Suprapubic skin (tissue), 4 donors: ENCODE measurements at places on chromosomes 16 and 17.

DNA sequence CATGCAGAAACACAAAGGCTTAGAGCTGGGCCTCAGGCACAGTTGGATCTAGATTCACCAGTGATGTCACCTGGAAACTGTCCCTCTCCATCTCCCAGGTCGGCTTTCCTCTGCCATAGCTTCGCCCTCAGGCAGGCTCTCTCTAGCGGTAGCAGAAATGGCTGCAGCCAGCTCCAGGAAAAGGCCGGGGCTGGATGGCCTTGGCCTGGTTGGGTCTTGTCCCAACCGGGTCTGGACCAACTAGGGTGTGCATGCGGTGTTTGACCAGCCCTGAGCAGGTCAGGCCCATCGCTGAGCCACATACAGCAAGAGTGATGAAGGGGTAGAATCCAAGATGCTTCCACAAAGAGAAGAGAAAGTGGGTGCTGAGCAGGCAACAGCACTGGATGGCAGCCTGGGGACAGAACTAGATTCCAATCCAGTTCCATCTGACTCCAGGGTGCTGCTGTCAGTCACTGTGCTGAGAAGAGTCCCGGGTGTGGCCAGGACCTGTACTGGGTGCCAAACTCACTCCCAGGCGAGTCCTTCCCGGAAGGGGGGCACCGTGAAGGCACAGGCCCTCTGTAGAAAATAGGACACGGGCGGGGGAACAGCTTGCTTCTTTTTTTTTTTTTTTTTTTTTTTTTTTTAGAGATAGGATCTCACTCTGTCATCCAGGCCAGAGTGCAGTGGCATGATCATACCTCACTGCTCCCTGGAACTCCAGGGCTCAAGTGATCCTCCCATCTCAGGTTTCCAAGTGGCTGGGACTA is 51.8 kb downstream of the SOCS3 start:
- no peak overlapping the region for H3K4me3 ChIP-seq
- no peak overlapping the region for H3K27ac ChIP-seq
- no peaks in the 10 kb centered on the region for H3K27me3 ChIP-seq
- DNase-seq: no peak
- no peaks in the 10 kb centered on the region for H3K36me3 ChIP-seq

GRCh38 chr17:66411520-66411919 is 109.1 kb downstream of the PRKCA start:
- no peak overlapping the region for H3K27ac ChIP-seq
- H3K4me3 ChIP-seq: no peak overlapping the region
- H3K27me3 ChIP-seq: no peaks in the 10 kb centered on the region
- H3K4me1 ChIP-seq: no peaks in the 10 kb centered on the region

DNA sequence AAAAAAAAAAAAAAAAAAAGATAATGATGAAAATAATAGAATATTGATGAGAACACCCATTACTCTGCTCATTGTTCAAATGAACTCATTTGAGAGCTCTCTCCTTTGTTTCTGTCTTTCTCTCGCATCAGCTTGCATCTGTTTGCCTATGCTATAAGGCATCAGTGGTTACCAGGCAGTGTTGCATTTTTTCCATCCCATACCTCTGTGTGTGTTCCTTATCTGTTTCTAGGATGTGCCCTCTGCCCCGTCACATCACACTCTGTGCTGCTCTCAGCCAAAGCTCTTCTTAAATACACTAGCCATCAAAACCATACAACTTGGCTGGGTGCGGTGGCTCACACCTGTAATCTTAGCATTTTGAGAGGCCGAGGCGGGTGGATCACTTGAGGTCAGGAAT is 568.2 kb downstream of the WWOX start:
- no peaks in the 10 kb centered on the region for H3K27me3 ChIP-seq
- no peak overlapping the region for H3K27ac ChIP-seq
- H3K4me1 ChIP-seq: peaks cover 21% of the 10 kb centered on the region
- no peak for DNase-seq

- no peak overlapping the region for H3K4me3 ChIP-seq
- H3K27ac ChIP-seq: no peak overlapping the region
- DNase-seq: no peak
- no peaks in the 10 kb centered on the region for H3K4me1 ChIP-seq
- no peaks in the 10 kb centered on the region for H3K36me3 ChIP-seq
- H3K27me3 ChIP-seq: no peaks in the 10 kb centered on the region
Measured at GRCh38 chr17:81502471-81503017, 10.1 kb downstream of the ACTG1 start.

DNA sequence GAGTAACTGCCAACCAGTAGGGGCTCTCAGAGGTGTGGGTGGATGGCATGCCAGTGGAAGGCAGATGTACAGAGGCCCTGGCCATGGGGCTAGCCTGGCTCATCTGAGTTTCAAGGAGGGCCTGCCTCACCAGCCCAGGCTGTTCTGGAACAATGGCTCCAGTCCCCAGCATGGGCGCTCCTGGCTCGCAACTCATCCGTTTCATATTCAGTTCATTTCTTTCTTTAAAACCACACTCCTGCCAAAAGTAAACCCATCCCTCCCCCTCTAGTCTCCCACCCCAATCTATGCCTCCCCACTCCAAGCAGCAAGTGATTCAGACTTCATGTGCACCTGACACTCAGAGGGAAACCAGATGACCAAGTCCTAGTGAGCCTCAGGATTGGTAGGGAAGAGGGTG is 2.4 kb downstream of the CCL13 start:
- DNase-seq: no peak
- H3K27me3 ChIP-seq: peaks cover 4% of the 10 kb centered on the region
- peaks cover 4% of the 10 kb centered on the region for H3K4me1 ChIP-seq
- H3K4me3 ChIP-seq: no peak overlapping the region
- no peak overlapping the region for H3K27ac ChIP-seq

DNA sequence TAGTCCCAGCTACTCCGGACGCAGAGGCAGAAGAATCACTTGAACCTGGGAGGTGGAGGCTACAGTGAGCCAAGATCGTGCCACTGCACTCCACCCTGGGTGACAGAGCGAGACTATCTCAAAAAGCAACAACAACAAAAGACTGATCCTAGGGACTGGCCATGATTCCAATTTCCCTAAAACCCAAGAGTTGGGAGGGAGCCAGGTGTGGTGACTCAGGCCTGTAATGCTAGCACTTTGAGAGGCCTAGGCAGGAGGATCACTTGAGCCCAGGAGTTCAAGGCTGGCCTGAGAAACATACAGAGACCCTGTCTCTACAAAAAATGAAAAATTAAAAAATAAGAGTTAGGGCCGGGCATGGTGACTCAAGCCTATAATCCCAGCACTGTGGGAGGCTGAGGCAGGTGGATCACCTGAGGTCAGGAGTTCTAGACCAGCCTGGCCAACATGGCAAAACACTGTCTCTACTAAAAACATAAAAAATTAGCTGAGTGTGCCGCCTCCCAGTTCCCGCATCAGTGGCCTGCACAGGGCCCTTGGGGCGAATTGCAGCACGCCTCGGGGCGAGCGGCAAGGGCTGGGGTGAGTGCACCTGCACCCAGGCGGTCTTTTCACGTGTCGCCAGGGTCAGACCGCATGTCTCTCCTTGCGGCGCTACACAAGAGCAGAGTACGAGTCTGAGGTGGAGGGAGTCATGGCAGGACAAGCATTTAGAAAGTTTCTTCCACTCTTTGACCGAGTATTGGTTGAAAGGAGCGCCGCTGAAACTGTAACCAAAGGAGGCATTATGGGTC is 40.8 kb downstream of the CDH3 start:
- peaks cover 16% of the 10 kb centered on the region for H3K36me3 ChIP-seq
- H3K4me1 ChIP-seq: no peaks in the 10 kb centered on the region
- no peak for DNase-seq
- no peaks in the 10 kb centered on the region for H3K27me3 ChIP-seq
- no peak overlapping the region for H3K4me3 ChIP-seq

- H3K4me3 ChIP-seq: no peak overlapping the region
- no peaks in the 10 kb centered on the region for H3K4me1 ChIP-seq
Measured at GRCh38 chr16:61617219-61617783, 418.9 kb downstream of the CDH8 start.

DNA sequence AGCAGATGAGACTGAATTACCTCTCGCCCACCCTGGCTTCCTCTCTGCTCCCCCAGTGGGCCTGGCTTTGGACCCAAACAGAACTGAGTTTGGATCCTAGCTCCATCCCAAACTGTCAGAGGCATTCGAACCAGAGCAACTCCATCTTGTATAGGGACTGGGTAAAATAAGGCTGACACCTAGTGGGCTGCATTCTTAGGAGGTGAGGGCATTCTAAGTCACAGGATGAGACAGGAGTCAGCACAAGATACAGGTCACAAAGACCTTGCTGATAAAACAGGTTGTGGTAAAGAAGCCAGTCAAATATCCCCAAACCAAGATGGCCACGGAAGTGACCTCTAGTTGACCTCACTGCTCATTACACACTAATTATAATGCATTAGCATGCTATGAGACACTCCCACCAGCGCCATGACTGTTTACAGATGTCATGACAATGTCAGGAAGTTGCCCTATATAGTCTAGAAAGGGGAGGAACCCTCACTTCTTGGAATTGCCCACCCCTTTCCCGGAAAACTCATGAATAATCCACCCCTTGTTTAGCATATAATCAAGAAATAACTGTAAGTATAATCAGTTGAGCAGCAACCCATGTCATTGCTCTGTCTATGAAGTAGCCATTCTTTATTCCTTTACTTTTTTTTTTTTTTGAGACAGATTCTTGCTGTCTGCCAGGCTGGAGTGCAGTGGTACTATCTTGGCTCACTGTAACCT is 44.4 kb downstream of the LYRM1 start:
- H3K27ac ChIP-seq: no peak overlapping the region
- no peak for DNase-seq
- no peaks in the 10 kb centered on the region for H3K27me3 ChIP-seq
- no peaks in the 10 kb centered on the region for H3K36me3 ChIP-seq
- no peak overlapping the region for H3K4me3 ChIP-seq

DNA sequence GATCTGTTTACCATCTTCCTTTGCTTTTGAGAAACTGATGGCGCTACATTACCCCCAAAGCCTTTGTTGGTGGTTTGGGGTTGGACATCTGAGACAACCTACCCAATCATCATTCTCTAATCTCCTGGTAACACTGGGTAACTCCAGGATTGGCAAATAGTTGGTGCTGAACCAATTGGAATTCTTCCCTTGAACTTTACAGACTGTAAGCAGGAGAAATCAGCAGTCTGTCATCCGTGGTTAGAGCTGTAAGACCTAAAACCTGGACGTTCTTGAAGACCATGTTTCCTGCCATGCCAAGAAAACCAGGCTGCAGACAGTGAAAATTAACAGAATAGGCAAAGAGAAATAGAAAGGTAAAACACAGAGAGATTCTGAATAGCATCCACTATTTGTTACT is 398.8 kb upstream of the SALL1 start:
- DNase-seq: no peak
- H3K27ac ChIP-seq: no peak overlapping the region
- H3K4me3 ChIP-seq: no peak overlapping the region
- no peaks in the 10 kb centered on the region for H3K27me3 ChIP-seq
- H3K4me1 ChIP-seq: no peaks in the 10 kb centered on the region
- no peaks in the 10 kb centered on the region for H3K36me3 ChIP-seq

- no peaks in the 10 kb centered on the region for H3K36me3 ChIP-seq
- H3K4me1 ChIP-seq: peaks cover 85% of the 10 kb centered on the region
- no peak for DNase-seq
- H3K27ac ChIP-seq: no peak overlapping the region
- peaks cover 16% of the 10 kb centered on the region for H3K27me3 ChIP-seq
Measured at GRCh38 chr16:85170066-85170491, 57.8 kb upstream of the CIBAR2 start.

DNA sequence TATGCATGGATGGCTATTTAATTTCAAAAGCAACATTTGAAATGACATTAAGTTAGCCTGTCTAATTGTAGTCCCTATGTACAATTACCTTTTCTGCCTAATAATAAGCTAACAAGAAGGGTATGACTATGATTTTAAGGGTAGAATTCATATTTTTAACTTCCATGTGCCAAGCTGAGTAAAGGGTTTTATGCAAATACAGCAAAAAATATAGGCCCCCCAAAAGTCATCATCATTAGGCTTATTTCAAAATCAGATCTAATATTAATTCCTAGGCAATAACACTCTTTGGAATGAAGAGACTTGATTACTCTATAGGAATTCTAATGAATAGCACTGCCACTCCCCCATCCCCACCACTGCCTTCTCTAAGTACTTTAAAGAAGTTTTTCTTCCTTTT is 155.9 kb upstream of the DYNLRB2 start:
- no peaks in the 10 kb centered on the region for H3K27me3 ChIP-seq
- no peaks in the 10 kb centered on the region for H3K36me3 ChIP-seq
- no peak overlapping the region for H3K4me3 ChIP-seq

GRCh38 chr16:56510544-56510943 is 9.3 kb downstream of the BBS2 start:
- H3K4me3 ChIP-seq: no peak overlapping the region
- H3K27me3 ChIP-seq: no peaks in the 10 kb centered on the region
- H3K4me1 ChIP-seq: peaks cover 30% of the 10 kb centered on the region
- H3K27ac ChIP-seq: no peak overlapping the region

DNA sequence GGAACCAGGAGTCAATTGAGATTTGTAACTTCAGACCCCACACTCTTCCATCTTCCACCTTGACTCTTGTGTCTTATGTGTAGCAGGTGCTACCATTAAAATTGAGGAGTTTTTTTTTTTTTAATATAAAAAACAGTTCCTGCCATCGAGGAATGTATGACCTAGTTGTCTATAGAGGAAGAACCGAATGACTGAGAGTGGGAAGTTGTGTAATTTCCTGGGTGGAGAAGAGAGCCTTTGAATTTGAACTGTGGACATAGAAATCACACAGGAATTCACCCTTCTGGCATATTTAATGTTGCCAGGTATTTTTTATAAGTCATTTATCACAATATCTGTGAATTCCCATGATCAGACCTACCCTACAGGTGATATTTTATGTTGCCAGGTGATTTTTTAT is 22.0 kb downstream of the SP2 start:
- H3K36me3 ChIP-seq: peaks cover 38% of the 10 kb centered on the region
- H3K27ac ChIP-seq: no peak overlapping the region
- no peaks in the 10 kb centered on the region for H3K4me1 ChIP-seq
- DNase-seq: no peak
- no peak overlapping the region for H3K4me3 ChIP-seq
